ENCODE measurements at places on chromosomes 6 and 20. TPM values are rescaled to one million over a fixed set of nuclear protein-coding genes. Genes with fewer than 3 reads are reported as not detected.

DNA sequence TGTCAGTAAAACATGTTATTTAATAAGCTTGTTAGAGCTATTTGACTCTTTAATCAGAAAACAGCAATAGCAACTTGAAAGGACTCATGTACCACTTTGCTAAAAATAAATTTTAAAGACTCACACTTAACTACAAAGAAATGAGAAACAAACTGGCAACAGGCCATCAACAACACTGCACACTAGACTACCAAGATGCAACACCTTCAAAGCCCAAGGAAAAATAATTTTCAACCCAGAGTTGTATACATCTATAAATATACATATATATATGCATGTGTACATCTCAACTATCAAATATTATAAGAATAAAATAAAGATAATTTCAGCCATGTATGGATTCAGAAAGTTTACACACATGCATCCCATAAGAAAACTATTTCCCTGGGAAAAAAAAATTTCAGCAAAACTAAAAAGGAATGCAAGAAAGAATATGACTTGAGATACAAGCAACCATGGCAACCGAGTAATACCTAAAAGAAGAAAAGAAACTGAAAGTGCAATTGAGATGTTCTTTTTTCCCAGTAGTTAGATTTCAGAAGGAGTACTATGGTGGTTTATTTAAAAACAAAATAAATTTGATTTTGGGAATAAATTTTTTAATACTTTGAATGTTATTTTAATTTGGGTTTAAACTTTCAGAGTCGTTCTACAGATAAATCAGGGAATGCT lies 303.8 kb downstream of the UBE3D start:
- no peak for DNase-seq

The PAX1 gene
- not detected for polyA plus RNA-seq

DNA sequence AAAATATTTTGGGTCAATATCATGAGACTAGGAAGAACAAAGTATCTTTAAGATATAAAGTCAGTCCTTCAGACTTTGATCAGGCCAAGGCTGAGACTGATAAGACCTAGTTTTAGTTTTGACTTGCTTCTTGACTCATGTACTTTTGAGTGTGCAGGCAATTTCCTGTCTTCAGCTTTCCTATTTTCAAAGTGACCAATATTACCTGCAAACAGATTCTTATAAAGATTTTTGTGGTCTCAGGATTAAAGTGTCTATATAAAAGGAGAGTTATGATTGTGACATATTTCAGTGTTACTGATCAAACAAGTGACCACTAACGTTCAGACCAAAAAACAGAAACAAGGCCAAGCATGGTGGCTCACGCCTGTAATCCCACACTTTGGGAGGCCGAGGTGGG lies 36.0 kb upstream of the AKIRIN2 start:
- DNase-seq, result no peak

DNA sequence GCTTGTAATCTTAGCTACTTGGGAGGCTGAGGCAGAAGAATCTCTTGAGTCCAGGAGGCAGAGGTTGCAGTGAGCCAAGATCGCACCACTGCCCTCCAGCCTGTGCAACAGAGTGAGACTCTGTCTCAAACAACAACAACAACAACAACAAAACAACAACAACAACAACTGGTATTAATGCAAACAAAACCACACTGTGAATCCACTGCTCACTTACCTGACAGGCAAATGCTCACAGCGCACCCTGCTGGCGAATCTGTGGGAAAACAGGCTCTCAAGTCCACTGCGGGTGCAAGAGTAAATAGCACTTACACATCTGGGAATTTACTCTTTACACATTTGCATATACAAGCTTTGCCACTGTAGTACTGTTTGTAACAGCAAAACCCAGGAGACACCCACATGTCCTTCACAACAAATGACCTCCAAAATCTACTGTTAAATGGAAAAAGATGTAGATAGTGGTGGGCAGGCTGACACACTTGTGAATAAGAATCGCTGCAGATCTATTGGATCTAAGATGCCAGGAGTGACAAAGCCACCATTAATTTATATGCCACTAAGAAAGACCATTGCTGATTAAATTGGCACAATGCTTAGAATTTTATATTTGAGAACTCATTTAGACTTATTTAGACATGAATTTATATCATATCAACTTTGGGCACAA lies 29.3 kb downstream of the NSFL1C start:
- peak; percentile 82 for DNase-seq

The FAM83D gene
- 26.4 TPM for polyA plus RNA-seq

DNA sequence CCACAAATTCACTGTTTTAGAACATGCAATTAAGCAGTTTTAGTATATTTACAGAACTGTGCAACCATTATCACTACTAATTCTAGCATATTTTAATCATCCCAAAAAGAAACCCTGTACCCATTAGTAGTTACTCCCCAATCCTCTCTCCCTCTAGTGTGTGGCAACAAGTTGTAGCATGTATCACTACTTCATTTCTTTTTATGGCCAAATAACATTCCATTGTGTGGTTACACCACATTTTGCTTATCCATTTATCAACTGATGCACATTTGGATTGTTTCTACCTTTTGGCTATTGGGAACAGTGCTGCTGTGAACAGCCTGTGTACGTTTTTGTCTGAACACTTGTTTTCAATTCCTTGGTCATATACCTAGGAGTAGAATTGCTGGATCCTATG lies 31.5 kb upstream of the FKBP1A start:
- no peak for DNase-seq

DNA sequence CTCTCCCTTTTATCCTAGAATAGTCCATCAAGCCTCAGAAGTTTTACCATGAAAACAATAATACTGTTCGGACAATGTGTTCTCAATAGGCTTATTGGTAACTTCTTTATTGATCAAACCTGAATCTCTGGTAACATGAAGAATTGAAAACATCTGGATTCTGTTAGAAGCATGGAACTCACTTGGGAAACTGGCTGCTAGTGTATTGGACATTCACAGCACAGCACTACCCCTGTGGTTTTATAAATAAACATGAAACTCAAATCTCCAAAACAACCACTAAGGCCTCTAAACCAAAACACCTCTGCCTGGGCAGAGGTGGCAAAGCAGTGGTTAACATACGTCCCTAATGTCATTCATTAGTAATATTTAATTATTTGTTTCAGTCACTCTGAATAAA lies 157.6 kb upstream of the KCNQ5 start:
- peak; percentile 24 for DNase-seq
